ENCODE measurements at places on chromosomes 3 and 15. TPM values are rescaled to one million over a fixed set of nuclear protein-coding genes. Genes with fewer than 3 reads are reported as not detected.

GRCh38 chr15:62164396-62165103 lies 535 bp downstream of the C2CD4B start:
- peak; percentile 15 for DNase-seq

The ASB14 gene
- not detected for total RNA-seq

The ULK3 gene
- total RNA-seq: 183 TPM

DNA sequence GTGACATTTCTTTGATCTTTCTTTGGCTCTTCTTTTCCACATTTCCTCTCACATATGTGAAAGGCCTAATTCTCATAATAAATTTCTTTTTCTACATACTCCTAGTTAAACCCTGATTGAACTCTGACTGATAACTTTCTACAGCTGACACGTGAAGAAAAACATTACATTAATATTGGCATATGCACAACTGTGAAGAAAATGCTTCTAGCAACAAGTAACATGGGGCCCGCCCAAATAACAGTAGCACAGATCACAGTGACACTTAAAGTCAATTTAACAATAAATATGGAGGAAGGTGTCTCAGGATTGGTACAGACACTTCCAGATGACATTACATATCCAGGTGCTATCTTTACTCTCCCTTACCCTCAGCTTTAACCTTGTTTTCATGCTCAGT lies 317.6 kb upstream of the ZNF385D start:
- no peak for DNase-seq

GRCh38 chr15:85412956-85413854 lies 32.8 kb downstream of the AKAP13 start:
- DNase-seq: peak; percentile 77

The LRRC3B gene
- not detected for total RNA-seq

DNA sequence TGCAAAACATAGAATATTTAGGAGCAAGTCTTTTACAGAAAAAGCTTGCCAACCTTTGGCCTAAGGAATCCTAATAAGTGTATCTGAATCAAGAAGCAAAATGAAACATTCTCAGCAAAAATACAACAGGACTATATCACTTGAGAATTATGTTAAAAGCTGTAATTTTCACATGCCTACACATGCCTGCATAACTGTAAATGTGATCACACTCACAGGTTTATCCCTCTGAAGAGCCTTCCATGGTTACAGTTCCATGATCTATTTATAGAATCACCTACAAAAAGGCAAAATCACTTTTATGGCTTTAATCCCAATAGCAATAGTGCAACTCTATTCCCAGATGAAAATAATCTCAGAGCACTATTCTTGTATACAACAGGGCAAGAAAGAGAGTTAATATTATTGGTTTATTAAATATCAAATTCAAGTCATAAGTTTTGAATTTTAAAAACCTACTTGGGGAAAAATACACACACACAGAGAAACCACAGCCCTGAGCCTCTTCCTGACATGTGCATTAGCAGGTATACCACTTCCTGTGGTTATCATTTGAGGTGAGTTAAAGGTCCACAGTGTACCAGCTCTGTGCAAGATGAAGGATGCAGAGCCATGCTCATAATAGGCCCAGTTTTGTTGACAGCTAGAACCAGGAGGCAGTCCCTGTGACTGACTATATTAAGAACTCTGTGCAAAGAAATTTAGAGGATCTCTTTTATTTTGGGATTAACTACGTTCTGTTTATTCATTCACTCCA lies 252.5 kb upstream of the TGFBR2 start:
- peak; percentile 27 for DNase-seq

DNA sequence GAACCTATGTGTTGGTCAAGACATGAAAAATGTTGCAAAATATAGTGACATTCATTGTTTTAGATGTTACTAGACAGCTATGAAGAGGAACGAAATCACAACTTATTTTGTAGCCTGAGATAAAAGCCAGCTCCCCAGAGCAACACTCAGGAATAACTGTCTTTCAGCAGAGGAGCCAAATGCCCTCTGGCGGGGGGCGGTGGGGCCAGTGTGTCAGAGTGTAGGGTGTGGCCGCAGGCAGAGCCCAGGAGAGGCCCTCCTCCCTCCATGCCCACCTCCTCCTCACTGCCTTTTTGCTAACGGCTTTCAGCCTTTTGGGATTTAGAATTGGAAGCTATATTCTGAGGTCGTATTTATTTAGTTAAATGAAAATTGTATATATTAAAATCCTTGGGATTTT lies 16.9 kb downstream of the APOD start:
- DNase-seq: no peak

GRCh38 chr15:64642875-64643274 lies 132.5 kb downstream of the RBPMS2 start:
- no peak for DNase-seq

The CCR8 gene
- not detected for total RNA-seq
